ENCODE measurements at places on chromosomes 16 and 17.

GRCh38 chr16:50697881-50698767, 4.7 kb downstream of the NOD2 start:
- DNase-seq: peak; percentile 76

DNA sequence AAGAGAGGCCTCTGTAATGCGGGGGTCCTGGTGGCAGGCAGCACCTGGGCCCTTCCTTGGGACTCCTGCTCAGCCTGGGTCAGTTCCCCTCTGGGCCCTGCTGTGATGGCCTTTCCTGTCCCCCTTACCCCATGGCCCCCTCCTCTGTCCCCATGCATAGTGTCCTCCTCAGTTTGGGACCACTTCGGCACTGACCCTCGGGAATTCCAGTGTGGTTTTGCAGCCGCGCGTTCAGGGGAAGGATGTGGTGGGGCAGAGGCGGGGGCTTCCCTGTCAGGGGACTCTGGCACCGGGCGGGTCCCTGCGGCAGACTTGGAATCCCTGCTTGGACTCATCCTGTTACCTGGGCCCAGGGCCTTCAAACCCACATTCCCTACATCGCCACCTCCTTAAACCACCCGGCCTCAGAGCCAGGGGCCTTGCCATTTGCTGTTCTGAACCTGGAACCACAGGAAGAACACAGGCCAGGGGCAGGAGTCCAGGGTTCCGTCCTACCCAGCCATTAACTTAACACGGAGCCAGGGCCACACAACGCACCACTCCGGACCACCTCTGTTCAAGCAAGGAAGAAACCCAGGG, 31.4 kb upstream of the EIF1 start:
- no peak for DNase-seq

GRCh38 chr17:57875290-57876022, 25.6 kb upstream of the MRPS23 start:
- DNase-seq: no peak

DNA sequence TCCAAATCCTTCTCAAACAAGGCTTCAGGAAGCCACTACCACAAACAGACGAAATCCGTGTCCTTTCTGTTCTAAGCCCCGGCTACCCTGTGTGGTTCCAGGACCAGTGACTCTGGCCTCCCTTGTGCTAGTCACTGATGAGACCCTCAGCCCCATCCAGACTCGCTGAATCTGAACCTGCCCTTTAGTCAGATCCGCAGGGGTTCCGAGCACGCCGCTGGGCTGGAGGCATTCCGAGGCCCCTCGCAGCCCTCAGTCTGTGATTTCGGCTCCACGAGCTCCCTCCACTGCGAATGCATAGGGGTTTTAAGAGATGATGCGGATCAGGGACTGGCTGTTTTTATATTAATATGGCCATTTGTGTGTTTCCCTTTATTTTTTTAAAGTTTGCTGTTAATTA, 292.7 kb downstream of the IRF8 start:
- DNase-seq: no peak

GRCh38 chr16:65522412-65522811, 400.5 kb upstream of the CDH11 start:
- no peak for DNase-seq

DNA sequence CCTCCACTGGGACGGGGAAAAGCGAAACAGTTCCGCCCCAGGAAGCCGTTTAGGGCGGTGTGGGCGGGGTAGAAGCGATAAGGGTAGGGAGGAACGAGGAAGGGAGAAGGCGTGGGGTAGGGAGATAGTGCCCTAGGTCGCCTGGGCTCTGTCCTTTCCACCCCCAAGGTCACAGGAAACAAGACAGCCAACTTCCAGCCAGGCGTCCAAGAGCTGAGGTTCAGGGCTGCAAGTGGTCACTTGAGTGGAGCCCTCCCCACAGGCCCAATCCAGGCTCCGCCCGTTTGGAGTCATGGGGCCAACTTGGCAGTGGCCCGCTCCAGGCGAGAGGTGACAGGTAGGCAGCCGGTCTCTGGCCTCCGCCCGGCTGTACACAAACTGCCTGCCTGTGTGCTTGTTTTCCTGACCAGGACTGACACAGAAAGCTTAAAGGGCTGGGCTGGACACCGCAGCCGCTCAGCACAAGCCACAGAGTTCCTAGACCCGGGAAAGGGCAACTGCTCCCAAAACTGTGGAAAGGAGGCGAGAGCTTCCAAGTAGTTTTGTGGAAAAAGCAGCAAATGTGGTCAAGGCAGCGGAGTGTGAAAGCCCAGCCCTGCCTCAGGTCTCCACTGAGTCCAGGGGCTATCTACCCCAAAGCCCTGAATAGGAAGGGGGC, at the start of gene RILP:
RILP (minus strand) TSS at position 23 of the 658 bp plus-strand sequence. CDS start 62 bp downstream, outside the sequence.
- DNase-seq: no peak

DNA sequence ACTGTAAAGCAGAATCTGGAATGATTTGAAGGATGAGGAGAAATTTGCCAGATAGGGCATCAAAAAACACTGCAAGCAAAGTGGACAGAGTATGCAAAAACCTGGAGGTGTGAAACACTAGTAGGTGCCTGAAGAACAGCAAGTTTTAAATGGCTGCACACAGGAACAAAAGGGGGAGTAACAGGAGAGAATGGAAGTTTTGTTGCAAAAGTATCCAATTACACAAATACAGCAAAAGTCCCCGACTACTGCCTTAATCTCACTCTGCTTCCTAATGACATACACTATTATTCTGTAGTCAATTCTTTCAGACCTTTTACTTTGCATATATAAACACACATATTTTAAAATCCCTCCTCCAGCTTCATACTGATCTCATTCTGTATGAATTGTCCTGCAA, 1.5 kb downstream of the HEATR6 start:
- no peak for DNase-seq

DNA sequence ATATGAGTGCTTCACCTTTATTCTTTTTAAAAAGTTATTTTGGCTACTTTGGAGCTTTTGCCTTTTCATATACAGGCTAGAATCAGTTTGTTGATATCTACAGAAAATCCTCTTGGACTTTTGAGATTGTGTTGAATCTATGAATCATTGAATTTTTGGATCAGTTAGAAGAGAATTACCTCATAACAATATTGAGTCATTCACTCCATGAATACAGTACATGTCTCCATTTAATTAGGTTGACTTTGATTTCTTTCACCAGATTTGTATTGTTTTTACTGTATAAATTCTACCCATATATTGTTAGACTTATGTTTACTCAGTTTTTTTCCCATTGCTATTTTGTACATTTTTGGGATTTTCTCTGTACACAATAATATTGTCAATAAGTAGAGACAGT, 54.4 kb downstream of the TAOK1 start:
- no peak for DNase-seq

DNA sequence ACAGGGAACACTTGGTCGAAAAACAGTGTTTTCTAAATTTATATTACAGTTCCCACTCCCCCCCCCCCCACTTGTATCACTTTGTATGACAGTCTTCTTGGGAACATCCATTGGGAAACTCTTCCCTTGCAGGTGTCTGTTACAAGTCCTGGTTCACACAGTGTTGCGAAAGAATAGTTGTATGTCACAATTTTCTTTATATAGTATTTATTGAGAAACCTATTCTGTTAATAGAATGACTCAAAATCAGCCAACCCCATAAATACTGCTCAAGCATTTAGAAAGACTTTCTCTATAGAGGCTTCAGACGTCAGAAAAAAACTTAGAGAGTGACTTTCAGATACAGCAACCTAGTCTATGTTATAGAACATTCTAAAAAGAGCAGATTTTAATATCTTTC, 414.4 kb downstream of the WWOX start:
- no peak for DNase-seq

DNA sequence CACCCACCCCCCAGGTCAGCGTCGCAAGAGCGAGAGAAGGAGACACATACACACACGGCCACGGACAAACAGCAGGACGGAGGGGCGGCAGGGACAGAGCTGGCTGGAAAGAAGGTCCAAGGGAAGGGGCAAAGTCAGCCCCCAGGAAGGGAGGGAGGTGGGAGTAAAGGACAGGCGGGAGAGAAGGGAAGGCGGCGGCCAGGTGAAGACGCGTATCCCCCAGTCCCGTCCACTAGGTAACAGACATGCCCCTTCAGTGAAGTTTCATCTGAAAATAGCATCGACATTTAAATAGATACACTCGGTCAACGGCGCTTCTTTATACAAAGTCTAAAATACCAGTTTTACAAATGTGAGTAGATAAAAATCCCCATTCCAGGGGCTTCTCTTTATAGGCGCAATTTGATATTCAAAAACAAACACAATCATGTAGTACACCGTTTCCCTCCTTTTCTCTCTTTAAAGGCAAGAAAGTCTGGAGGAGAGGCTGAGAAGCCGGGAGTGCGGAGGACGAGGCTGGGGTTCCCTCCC, 4.5 kb downstream of the CBX8 start:
- no peak for DNase-seq

DNA sequence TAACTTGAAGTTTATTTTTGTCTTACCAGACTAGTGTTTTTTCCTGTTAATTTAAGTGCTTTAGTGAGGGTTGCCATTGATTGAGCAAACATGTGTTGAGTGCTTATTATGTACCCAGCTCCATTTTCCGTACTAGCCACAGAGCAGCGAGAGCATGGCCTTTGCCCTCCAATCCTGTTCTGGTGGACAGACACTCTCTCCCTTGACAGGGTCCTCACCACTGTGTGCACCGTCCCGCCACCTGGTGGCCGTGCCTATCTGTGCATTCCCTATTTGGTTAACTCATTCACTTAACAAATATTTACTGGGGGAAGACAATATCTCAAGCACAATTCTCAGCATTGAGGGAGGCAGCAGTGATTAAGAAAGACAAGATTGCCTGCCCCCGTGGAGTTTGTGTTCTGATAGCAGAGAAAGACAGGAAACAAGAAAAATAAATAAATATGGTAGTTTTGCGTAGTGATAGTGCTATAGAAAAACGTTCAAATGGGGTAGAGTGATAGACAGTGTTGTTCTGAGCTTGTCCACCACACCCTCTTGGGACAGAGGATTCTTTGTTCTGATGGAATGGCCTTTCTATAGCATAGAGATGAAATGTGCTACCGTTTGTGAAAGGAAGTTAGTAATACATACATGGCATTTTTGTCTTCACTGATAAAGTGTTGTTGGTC, 13.0 kb downstream of the CDH13 start:
- peak; percentile 66 for DNase-seq

GRCh38 chr16:842061-842476, 41.5 kb upstream of the GNG13 start:
- no peak for DNase-seq

DNA sequence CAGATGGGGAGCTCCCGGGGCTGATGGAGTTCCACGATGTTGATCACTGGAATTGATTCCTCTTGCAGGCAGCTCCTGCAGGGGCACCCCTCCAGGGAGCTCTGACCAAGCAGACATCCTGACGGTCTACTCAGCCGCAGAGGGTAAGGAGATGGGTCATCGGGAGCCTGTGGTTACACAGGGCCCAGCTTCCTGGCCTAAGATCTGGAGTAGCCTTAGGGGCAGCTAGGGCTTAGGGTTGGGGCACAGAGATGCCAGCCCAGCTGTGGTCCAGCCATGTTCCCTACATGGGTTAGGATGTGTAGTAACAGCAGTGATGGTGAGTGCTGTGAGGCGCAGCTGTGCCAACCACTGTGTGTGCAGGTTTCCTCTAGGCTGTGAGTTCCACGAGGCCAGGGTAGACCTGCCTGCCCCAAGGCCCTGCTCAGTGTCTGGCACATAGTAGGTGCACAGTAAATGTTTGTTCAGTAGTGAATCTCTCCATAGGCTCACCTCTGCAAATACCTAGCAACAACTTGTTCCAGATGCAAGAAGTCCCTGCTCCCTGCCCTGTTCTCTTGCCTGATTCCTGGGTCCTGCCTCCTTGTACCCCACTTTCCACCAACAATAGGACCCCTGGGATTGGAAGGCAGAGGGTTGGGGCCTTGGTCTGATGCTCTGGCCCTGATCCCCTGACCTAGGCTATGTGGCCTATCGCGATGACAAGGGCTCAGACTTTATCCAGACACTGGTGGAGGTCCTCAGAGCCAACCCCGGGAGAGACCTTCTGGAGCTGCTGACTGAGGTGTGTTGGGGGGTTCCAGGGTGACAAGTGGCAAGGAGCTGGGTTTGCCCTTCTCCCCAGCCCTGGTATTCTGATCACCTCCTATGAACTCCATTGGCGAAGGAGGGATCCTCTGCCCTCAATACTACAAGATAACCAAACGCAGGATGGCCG, 13.7 kb downstream of the ZNF213 start:
- DNase-seq: no peak

- DNase-seq: peak; percentile 63
Measured at GRCh38 chr17:78272181-78272913, 40.9 kb downstream of the TMEM235 start.

DNA sequence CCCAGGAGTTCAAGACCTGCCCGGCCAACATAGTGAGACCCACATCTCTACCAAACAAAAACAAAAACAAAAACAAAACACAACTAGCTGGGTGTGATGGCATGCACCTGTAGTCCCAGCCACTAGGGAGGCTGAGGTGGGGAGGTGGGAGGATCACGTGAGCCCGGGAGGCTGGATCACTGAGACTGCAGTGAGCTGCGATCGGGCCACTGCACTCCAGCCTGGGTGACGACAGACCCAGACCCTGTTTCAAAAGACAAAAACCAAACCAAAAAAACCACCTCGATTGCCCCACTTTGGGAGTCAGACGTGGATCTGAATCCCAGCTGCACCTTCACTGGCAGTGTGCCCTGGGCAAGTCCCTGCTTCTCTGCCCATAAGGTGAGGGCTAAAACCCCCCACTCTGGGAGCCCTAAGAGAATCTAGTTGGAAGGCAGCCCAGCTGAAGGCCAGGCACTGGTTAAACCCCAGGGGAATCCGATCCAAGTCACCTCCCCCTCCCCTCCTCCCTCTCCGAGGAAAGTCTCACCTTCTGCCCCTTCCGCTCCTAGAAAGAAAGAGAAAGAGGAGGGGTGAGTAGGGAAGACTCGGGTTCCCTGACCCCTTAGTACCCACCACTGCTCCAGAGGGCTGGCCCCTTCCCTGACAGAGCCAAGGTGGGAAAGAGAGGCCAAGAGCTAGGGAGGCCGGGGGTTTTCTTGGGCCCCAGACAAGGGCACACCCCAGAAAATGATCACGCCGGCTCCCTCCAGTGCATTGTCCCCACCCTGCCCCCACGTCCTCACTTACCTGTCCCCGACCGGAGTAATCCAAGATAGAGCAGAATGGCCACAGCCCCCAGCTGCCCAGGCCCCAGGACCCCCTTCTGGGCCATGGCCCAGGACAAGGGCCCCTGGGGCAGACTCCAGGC, 647 bp downstream of the PRSS8 start:
- DNase-seq: no peak

DNA sequence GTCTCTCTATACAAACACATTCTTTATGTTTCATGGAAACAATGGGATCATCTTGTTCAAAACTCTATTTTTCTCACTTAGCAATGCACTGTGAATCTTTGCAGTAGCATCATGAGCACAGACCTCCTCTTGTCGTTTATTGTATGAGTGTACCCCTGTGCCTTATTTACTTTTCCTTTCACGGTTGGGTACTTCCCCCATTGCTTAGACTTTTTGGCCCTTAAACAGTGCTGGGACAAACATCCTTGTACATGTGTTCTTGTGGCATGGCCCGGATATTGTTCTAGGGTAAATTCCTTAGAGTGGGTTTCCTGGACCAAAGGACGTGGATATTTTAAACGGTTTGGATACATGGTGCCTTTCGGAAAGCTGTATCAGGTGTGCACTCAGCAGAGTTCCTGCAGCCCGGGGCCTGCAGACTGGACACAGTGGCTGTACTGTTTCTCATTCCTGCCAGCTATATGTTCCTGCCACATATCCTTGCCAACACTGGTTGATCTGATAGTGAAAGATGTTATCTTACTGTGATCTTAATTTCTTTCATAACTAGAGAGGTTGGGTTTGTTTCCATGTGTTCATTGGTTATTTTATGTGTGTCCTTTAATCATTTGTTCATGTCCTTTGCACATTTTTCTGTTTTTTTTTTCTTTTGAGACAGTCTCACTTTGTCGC, 111.1 kb downstream of the OR1D5 start:
- DNase-seq: no peak

- no peak for DNase-seq
Measured at GRCh38 chr16:67897231-67897630, 4.2 kb downstream of the PSKH1 start.

GRCh38 chr17:38352245-38353085, 821 bp downstream of the SOCS7 start:
- peak; percentile 23 for DNase-seq

Measured in activated CD4-positive, alpha-beta T cell treated with anti-CD3 and anti-CD28 coated beads, Interleukin-2, amount 50 U/mL, for 48 hours (primary cell).